ENCODE measurements at places on chromosomes 13 and 19.
A peak's percentile ranks its signal among the peaks of the same experiment; 100 is the strongest.

GRCh38 chr13:52851137-52851962 is 2.9 kb upstream of the PCDH8 start:
- DNase-seq = no peak

GRCh38 chr19:827314-827709 is 325 bp upstream of the AZU1 start:
- no peak for DNase-seq

GRCh38 chr13:43377149-43377548 is 353.8 kb downstream of the DNAJC15 start:
- no peak for DNase-seq

- no peak for DNase-seq
Measured at GRCh38 chr13:24207841-24208667, 47.5 kb downstream of the SPATA13 start.

- no peak for DNase-seq
Measured at GRCh38 chr19:29454109-29454508, 71.7 kb upstream of the VSTM2B start.

DNA sequence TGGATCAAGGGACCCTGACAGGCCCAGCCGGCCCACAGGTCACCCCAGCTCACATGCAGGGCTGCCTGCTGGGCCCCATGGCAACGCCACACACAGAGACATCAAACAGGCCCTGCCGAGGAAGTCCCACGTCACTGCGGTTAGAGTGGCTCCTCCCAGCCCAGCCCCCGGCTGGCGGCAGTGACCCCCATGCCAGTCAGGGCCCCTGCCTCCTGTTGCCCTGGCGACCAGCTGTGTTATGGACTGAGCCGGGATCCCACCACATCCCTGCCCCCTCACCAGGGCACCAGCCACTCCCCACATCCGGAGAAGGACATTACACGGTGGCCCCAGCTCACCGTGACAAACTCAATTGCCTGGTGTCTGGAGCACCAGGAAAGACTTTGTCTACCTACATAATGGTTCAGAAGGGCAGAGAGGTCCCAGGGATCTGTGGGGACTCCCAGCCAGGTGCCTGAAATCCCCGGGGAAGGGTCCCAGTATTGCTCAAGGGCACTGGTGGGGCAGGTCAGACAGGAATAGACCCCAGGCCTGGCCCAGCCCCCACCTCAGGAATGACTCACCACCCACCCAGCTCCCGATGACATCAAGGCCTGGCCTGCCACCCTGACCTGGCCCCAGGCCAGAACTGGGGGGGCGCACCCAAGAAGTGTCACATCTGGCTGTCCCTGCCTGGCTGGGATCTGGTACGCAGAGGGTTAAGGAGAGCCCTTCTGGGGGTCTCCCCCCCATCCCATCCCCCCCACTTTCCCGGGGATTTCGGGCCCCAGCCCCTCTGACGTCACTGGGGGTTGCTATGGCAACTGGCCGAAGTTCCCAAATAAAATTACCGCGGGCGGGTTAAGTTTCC is 30.2 kb upstream of the NANOS3 start:
- peak; percentile 99 for DNase-seq

GRCh38 chr13:99426426-99426825 is 74.8 kb upstream of the TM9SF2 start:
- DNase-seq = no peak

GRCh38 chr13:24630851-24631620 is 49.2 kb upstream of the ATP12A start:
- DNase-seq = peak; percentile 26

DNA sequence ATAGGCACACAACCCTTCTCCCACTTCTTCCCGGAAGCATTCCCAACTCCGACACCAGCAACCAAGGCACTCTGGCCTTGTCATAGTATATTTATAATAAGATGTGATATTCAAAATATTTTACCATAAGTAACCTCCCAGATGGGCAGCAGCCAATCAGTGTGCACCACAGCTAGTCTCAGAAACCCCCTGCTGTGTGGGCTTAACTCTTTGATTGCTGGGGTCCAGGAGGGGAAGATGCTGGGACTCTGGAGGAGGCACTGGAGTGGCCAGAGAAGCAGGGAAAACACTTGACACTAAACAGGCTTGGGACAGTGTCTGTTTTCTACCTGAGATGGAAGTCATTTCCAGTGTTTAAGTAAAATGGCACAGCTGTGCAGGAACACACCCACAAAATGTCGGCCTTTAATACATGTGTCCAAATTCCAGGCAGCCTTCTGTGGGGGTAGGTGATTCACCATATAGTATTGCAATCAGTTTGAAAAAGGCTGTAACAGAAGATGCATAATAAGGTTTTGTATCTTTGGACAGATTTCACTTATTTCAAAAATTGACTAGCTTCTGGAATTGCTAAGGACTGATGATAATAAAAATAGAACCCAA is 100.7 kb downstream of the MBNL2 start:
- DNase-seq = no peak

- no peak for DNase-seq
Measured at GRCh38 chr19:989381-990081, 5.4 kb downstream of the WDR18 start.

DNA sequence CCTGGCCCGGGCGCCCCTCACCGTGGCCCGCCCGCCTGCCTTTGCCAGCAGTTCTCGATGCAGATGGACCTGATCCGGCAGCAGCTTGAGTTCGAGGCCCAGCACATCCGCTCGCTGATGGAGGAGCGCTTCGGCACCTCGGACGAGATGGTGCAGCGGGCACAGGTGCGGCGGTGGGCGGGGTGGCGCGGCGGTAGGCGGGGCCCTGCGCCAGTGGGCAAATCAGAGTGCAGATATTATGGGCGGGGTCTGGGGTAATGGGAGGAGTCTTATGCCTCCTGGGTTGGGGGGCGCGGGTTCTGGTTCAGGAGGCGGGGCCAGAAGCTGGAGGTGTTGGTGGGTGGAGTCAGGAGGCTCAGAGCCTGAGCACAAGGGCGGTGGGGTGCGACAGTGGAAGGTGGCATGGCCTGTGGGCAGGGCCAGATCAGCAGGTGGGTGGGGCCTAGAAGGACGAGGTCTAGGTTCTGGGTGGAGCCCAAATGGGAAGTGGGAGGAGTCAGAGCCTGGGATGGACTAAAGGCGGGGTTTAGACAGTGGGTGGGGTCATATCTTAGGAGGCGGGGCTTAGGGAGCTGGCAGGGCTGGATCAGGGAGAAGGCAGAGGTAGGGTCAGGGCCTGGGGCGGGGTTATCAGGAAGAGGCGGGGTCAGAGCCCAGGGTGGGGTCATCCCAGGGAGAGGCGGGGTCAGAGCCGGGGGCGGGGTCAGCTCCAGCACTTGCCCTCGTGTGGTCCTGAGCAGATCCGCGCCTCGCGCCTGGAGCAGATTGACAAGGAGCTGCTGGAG is 5.6 kb downstream of the APC2 start:
- peak; percentile 73 for DNase-seq

- DNase-seq = peak; percentile 55
Measured at GRCh38 chr13:20945952-20946383, 43.4 kb upstream of the XPO4 start.

DNA sequence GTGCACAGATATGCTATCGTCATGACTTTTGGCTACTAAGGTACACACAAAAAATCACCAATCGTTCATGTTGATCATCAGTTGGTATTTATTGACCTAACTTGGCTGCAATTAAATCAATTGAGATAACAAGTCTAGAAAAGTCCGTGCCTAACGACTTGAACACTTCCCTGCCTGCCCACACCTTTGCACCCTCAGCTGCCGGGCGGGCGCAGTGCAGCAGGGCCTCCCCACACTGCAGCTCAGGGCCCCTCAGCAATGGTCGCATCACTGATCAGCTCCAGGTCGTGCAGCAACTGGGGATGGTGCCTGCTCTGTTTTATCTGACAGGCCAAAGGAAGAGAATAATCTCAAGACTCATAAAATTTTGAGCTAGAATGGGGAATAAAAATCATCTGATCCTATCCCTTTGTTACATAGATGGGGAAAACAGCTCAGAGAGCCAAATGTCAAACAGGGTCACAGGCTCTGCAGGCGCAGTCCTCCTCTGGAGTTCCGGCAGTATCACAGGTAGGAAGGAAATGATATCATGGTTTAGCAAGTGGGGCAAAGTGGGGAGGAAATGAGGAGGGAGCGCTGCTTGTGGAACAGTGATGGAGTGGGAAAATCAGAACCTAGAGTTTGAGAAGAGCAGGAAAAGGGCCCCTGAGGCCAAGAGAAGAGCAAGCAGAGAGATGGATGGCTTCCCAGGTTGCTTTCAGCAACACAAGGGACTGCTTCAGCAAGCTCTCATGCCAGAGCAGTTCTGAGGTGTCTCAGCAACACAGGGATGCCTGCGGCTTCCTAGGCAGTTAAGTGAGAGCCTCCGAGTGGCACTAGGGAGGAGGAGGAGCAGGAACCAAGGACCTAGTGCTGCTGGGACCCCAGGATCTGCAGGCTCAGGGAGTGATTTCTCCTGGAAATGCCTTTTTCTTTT is 57.5 kb downstream of the SLC7A1 start:
- no peak for DNase-seq

DNA sequence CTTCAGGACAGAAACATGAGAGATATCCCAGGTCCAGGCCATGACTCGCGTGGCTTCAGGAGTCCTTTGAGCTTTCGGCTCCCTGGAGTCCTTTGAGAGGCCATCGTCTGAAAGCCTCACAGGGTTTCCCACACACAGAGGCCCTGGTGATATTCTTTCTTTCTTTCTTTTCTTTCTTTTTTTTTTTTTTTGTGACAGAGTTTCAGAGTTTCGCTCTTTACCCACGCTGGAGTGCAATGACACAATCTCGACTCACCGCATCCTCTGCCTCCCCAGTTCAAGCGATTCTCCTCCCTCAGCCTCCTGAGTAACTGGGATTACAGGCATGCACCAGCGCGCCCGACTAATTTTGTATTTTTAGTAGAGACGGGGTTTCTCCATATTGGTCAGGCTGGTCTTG is 5.5 kb downstream of the SIN3B start:
- DNase-seq = no peak

DNA sequence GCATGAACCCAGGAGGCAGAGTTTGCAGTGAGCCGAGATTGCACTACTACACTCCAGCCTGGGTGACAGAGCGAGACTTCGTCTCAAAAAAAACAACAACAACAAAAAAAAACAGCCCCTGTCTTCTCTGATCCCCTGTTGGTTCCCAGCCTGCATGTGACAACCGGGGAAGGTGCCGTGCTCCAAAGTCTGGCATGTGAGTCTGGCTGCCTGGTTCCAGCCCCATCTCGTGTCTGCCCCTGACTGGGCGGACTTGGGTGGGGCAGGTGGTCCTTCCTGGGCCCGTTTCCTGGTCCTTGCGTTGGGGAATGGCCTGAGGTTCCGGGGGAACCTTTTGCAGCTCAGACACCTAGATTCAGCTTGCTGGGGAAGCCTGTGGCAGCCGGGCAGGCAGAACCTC is 50.5 kb downstream of the DNM2 start:
- DNase-seq = no peak

GRCh38 chr13:92224052-92224821 is 825.8 kb downstream of the GPC5 start:
- no peak for DNase-seq

DNA sequence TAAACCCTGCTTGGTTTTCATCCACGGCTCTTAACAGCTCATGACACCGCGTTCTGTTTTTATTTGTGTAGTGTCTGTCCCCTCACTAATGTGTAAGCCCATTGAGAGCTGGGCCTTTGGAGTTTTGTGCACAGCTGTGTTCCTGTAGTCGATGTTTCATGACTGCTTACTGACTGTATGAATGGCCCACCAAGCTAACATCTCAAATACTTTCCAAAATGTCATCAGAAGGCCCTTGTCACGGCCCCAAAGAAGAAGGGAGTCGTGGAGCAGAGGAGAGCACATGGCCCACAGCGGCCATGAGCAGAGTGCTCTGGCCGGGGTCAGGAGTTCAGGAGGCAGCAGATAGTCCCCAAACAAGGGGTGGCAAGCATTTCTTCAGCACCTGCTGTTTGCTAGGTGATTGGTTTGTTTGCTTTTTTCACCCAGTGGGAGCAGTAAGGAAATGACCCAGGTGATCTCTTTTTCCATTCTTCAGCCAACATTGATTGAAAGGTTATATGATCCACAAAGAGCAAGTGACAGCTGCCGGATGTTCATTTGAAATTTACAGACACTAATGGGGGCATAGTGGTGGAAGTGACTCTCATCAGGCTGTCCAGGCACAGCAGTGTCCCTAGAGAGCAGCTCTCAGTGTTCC is 315.2 kb downstream of the ATP8A2 start:
- no peak for DNase-seq

GRCh38 chr19:38850436-38850975 is 720 bp upstream of the HNRNPL start:
- DNase-seq = no peak

All from CD14-positive monocyte (primary cell).